ENCODE measurements at places on chromosomes 2 and 18.

- DNase-seq = no peak
These were observed 37.2 kb downstream of the KYNU start for GRCh38 chr2:142914507-142915313.

- DNase-seq = peak; percentile 60
These were observed 19.0 kb upstream of the CCNYL1 start for GRCh38 chr2:207692206-207693065.

DNA sequence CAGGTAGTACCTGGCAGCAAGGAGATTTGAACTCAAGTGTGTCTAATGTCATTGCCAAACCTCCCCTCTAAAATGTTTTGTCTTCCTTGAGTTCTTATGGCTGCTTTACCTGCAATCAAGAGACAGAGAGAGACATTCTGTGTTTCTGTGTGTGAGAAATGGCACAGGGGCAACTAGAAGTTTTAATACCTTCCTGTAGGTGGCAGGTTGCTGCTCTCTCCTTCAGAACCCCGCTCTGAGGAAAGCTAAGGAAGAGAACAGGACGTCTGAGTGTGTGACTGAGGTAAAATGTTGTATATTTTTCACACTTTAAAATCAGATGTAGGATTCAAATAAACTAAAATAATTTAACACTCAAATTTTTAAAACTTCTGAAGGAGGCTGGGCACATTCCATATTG lies 19.2 kb downstream of the DTNA start:
- DNase-seq = no peak

GRCh38 chr2:46117379-46117778 lies 179.8 kb upstream of the EPAS1 start:
- no peak for DNase-seq

DNA sequence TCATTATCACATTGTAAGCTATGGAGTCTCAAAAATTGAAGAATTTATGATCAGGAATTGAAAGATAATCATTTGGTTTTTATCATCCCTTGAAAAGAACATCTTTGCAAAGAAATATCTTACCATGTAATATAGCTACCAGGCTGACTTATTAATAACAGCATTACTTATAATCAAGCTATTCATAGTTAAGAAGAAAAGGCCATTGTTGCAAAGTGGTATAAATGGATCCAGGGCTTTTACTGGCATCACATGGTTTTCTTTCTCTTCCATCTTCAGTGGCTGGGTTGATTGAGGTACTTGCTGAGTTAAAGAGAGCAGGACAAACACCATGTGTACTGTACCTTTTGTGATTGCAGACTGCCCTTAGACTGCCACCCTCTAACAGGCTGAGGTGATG lies 39.6 kb downstream of the MFSD6 start:
- DNase-seq = no peak

DNA sequence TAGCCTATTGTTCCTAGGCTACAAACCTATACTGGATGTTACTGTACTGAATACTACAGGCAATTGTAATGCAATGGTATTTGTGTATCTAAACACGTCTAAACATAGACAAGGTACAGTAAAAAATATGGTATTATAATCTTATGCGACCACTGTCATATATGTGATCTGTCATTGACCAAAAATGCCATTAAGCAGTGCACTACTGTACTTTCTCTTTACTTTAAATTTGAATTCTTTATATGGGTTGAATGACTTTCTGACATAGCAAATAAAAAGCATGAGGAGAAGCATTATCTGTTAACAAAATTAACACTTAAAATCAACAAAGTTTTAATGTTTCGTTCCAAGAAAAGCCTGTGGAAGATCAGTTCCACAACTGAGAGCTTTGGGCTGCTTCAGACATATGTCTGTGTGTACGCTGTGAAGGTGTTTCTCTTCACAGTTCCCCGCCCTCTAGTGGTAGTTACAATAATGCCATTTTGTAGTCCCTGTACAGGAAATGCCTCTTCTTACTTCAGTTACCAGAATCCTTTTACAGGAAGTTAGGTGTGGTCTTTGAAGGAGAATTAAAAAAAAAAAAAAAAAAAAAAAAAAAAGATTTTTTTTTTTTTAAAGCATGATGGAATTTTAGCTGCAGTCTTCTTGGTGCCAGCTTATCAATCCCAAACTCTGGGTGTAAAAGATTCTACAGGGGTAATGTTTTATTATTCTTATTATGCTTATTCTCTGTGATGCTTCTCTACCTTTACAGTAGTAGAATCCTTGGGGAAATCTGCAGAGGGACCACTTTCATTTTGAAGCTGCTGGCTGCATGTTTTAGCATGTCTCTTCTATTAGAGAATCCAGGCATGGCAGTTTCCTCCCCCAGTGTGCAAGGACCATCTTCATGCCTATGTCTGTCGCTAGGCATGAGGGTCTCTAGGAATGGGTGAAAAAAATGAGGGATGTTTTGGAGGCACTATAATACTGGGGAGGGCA lies 54.5 kb downstream of the SCN2A start:
- DNase-seq = peak; percentile 28

GRCh38 chr2:232516551-232516950 lies 3.6 kb upstream of the PRSS56 start:
- DNase-seq = no peak

DNA sequence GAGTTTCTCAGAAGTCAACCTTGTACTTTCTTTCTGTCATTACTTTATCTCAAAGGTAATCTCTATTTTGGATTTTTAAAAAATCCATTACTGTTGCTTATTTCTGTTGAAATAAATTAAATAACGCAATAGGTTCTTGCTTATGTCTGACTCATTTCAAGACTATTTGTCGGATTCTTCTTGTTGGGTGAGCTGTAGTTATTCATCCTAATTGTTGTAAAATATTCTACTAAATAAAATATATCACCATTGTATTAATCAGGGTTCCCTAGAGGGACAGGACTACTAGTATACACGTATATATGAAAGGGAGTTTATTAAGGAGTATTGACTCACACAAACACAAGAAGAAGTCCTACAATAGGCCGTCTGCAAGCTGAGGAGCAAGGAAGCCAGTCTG lies 403.9 kb upstream of the CYRIA start:
- DNase-seq = no peak

DNA sequence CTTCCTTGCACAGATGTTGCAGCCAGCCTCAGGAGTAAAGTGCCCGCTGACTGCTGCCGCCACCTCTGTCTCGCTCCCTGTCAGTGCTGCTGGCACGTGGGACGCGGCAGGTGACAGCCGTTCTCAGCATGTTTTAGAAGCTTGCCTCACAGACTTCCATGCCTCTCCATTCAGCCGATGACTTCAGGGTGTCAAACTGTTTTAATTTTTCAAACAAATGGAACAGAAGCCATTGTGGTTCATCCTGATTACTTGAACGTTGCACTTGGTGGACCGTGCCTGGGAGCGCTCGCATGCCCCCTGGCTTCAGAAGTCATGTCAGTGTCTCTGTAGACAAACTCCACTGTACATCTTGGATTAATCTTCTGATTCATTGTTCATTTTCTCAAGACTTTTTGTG lies 62.7 kb upstream of the EML6 start:
- no peak for DNase-seq

Data from stimulated activated CD8-positive, alpha-beta memory T cell treated with anti-CD3 and anti-CD28 coated beads, Interleukin-4, amount 100 ng/mL, for 48 hours (primary cell).